ENCODE measurements at places on chromosomes 2 and 18.

DNA sequence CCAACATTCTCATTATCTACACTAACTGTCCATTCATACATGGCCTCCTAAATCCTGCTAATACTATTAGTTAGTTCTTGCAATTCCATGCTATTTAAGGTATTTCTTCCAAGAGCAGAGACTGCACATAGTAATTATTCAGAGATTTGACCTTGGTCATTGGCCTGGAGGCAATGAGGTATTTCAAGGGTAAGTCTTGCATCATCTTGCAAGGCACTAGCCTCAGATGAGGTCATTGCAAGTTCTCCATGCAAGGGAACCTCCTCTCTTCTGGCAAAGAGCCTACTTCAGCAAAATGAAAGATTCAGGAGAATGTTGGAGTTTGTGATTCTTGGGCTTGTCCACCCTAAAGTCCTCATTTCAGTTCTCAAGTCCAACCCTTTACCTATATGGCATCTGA, 48.5 kb upstream of the IKZF2 start:
- no peak for DNase-seq

GRCh38 chr2:98164256-98164655, 77.3 kb downstream of the VWA3B start:
- DNase-seq, result no peak

GRCh38 chr2:25062511-25062917, 20.6 kb downstream of the EFR3B start:
- DNase-seq, result no peak

GRCh38 chr18:74499633-74500032, 3.5 kb downstream of the CNDP2 start:
- DNase-seq, result no peak

DNA sequence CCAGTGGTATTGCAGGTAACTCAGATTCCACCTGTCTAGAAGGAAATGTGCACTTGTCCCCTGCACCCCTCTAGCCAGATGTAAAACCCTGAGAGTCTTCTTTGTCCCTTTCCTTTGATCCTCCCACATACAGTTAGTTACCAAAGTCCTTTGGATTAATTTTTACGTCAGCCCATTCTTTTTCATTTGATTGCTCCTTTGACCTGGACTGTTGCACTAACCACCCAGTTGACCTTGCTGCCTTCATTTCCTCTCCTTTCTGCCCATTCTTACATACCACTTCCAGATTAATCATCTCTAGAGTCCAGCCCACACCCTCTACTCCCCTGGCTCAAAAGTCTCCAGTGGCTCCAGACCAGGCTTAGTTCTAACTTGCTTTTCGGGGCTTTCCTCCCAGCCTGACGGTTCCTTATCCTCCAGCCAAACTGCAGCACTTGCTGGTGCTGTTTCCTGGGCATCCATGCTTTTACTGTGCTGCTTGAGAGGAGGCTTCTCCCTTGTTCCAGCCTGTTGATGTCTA, 99.3 kb downstream of the SPTBN1 start:
- no peak for DNase-seq

DNA sequence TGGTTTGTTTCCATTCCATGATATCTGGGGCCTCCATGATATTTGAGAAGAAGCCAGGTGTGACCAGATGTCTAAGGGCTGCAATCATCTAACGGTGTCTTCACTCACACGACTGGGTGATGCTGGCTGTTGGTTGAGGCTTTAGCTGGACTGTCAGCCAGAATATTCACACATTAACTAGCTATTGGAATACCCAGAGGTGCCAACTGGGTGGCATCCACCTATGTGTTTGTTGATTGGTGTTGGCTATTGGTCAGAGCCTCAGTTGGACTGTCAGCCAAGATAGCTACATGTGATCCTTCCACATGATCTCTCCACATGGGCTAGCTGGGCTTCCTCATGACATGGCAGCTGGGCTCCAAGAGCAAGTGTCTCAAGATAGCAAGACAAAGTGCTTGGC, 117.4 kb downstream of the CDCA7 start:
- DNase-seq, result no peak

GRCh38 chr2:139177041-139177440, 396.9 kb upstream of the NXPH2 start:
- no peak for DNase-seq

DNA sequence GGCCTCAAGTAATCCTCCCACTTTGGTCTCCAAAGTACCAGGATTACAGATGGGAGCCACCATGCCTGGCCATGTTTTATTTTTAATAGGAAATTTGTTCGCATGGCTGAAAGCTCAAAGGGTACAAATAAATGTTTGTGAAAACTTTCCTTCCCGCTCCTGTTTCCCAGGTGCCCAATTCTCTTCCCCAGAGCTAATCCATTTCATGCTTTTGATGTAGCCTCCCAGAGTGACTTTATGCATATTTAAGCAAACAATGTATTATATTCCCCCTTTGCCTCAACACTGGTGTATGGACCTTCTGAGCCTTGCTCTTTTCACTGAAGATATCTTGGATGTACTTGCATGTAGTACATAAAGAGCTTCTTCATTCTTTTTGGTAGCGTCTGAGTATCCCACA, 52.5 kb upstream of the ITSN2 start:
- DNase-seq, result no peak

- no peak for DNase-seq
Observed at GRCh38 chr2:33240178-33240577, 236.3 kb upstream of the RASGRP3 start.

GRCh38 chr2:112666761-112667122, 21.0 kb downstream of the SLC20A1 start:
- no peak for DNase-seq

- DNase-seq, result no peak
Observed at GRCh38 chr2:49858113-49858490, 703.8 kb upstream of the FSHR start.

GRCh38 chr18:22711192-22711685, 221.9 kb upstream of the RBBP8 start:
- no peak for DNase-seq

GRCh38 chr18:36330435-36331052, 33.0 kb downstream of the FHOD3 start:
- no peak for DNase-seq

- no peak for DNase-seq
Observed at GRCh38 chr2:26609205-26609631, 31.9 kb downstream of the CIB4 start.

GRCh38 chr18:45879681-45880655, 54.5 kb downstream of the SIGLEC15 start:
- DNase-seq, result no peak

- DNase-seq, result no peak
Observed at GRCh38 chr2:120791243-120791961, 55.7 kb downstream of the GLI2 start.

DNA sequence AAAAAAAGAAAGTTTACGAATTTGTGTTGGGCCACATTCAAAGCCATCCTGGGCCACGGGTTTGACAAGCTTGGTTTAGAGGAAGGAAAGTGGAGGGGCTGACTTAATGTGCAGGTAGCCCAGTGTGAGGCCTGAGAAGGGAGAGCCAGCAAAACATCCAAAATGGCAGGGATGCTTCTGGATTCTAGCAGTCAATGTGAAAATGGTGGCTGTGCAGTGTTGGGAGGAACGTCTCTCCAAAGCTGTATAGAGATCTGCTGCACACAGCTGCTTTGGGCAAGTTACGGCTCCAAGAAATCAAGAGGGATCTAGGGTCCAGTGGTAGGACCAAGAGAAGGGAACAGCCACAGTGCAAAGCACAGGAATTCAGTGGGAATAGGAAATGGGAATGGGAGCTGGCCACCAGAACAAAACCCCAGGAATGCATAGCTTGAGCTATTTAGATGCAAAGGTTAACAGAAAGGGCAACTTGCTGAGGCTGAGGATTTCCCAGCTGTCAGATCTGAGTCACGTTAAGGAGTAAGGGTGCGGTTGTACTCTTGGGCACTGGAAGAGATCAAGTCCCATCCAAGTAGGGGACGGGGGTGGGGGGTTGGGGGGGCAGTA, 70.6 kb downstream of the B3GNT2 start:
- peak; percentile 51 for DNase-seq

GRCh38 chr2:231810905-231811304, 24.7 kb downstream of the COPS7B start:
- DNase-seq, result peak; percentile 47

GRCh38 chr2:144453486-144454158, 66.3 kb downstream of the ZEB2 start:
- no peak for DNase-seq

DNA sequence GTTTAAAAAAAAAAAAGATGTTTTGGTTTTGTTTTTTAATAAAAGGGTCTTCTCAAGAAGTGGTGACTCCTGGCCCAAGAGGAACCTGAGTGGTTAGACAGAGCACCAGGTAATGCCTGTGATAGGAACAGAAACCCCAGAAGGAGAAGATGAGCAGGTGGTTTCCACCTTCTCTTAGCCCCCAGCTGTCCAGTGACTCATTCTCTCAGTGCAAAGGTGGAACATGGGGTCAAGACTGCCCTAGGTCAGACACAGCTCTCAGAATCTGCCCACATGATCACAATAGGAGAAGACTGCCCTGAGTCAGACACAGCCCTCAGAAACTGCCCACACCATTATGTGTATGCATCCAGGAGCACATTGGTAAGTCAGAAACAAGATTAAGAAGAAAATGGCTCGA, 61.8 kb downstream of the TBC1D8 start:
- DNase-seq, result no peak

Data from GM04503 (cell line).